ENCODE measurements at places on chromosomes 16 and 17. TPM values are rescaled to one million over a fixed set of nuclear protein-coding genes. Genes with fewer than 3 reads are reported as not detected.

Gene NPIPA5
- total RNA-seq = 2.1 TPM

GRCh38 chr16:59328961-59329360 lies 594.8 kb upstream of the GOT2 start:
- DNase-seq = no peak

DNA sequence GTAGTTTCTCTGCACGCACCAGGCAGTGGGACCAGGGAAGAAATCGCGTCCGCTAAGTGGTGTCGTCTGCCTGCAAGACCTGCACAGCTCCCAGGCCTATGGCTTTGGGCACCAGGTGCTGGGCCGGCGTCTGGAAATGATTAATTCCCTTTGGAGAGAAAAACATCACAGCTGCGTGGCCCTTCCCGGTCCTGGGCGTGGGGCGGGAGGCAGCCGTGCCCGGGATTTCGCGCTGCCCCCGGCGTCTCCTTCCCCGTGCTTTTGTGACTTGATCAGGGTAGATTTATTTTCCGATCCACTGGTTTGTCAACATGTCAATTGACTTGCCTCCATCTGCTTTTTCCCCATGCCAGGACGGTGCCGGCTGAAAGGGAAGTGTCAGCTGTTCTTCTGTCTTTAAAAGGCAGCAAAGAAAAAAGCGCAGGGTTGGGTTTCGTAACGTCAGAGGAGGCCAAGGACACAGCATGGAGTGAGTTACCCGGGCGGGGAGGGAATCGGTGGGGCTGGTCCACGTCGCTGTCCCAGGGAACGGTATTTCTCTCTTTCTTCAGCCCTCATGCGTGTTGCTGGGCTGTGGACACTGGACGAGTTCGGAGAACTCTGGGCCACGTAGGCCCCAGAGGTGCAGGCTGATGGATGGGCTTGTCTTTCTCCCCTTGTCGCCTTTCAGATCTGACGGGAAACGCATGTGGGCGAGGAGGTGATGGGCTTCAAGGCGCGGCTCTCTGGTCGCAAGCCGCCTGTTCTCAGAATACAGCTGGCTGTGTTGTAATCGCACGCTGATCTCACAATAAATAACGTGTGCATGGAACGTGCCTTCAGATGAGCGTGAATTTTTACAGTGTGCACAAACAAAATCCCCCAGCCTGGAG lies 188.1 kb upstream of the ZNF469 start:
- peak; percentile 10 for DNase-seq

- DNase-seq = no peak
Observed at GRCh38 chr17:32453370-32453769, 9.1 kb downstream of the PSMD11 start.

Gene KLHL10
- total RNA-seq = not detected

Gene TBC1D3B
- total RNA-seq = not detected

Gene MT1G
- total RNA-seq = 40.2 TPM

DNA sequence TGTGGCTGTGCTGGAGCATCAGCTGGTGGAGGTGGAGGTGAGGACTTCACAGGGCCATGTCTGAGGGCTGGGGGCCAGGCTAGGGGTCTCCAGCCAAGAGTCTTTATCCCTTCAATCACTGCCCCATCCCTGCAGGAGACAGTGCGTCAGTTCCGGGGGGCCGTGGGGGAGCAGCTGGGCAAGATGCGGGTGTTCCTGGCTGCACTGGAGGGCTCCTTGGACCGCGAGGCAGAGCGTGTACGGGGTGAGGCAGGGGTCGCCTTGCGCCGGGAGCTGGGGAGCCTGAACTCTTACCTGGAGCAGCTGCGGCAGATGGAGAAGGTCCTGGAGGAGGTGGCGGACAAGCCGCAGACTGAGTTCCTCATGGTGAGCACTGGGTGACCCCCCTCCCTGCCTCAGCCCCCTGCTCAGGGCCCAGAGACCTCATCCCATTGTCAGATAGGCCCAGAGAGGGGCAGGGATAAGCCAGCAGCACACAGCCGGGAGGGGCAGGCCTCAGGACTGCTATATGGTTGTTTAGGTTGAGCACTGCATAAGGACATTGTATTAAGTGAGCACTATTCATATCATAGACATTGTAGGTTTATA lies 2.3 kb upstream of the PYDC1 start:
- no peak for DNase-seq

DNA sequence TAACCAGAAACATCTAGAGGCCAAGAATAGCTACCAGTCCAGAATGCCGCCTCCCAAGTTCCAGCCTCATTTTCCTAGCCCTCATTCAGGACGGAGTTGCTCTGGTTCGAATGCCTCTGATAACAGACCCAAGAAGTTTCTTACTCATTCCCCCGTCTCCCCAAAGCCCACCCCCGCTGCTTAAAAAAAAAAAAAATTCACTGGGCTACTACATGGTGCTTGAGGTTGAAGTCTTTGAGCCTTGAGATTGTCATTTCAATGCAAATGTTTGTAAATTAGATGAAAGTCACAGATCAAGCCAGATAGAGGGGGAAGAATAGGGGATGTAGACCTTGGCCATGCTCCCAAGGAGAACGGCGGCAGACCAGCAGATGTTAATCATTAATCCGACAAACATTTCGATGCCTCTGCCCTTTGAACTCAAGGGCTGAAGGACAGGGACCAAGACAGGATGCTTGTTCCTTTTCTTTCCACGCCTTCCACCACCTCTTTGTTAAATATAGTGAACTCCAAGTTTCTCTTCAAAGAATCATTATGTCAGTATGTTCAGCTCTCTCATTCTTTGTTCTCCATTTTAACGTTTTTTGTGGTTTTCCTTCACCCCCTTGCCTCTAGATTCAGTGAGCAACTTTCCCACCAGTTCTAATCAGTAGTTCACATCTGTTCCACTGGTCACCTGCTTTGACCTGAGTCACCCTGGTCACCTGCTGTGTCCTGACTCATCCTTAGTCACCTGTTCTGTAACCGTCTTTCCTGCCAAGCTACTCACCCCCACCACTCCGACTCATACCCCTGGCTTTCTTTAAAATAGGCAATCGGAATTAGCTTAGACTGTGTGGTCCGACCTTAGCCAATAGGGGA lies 190.3 kb downstream of the CPPED1 start:
- DNase-seq = peak; percentile 95

Gene NPW
- 0.46 TPM for total RNA-seq

Gene CPD
- 49.7 TPM for total RNA-seq

DNA sequence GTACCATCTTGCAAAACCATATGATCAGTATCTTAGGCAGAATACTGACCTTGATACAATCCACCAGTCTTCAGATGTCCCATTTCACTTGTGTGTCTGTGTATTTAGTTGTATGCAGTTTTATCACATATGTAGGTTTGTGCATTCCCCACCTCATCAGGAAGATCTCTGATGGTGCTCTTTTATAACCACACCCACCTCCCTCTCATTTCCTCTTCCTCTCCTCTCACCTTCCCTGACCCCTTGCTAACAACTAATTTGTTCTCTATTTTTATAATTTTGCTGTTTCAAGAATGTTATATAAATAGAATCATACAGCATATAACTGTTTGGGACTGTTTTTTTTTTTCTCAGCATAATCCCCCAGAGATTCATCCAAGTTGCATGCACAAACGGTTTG lies 52.0 kb upstream of the ACSM2B start:
- no peak for DNase-seq

Gene PHLPP2
- 11.0 TPM for total RNA-seq

- no peak for DNase-seq
Observed at GRCh38 chr16:3431779-3432219, 11.5 kb downstream of the ZNF597 start.

DNA sequence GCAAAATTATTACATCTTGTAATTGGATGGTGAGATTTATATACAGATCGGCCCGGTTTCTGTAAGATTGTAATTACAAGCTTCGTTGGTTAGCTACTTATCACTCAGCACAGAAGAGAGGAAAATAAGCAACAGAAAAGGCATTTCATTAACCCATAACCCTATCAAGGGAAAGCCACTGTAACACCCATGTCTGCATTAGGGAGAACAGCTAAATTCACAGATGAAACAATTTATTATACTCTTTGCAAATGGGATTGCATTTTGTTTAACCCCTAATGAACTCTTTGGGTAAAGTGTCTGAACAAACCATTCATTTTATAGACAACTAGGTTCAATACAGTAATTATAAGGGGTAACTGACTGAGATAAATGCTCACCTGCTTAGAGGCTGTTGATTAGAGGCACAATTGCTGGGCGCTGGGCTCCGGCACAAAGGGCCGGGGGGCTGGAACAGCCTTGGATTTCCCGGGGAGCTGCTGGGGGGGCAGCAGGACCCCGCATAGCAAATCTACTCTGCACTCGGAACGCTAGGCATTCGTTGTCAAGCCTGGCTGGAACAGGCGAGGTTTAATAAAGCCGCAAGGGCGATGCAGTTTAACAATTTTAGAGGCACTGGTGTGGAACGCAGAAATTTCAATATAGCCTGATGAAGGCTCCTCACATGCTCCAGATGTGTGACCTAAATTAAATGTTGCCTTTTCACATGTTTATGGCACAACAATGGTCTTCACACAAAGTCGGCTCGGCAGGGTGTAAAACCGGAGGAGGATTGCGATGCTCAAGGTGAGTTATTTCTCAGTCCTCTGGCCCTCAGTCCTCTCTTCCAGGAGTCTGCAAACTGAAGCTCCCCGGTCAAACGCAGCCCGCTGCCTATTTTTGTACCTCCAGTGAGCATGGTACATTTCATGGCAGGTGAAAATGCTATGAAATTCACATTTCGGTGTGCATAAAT lies 134.0 kb upstream of the IRX6 start:
- no peak for DNase-seq

DNA sequence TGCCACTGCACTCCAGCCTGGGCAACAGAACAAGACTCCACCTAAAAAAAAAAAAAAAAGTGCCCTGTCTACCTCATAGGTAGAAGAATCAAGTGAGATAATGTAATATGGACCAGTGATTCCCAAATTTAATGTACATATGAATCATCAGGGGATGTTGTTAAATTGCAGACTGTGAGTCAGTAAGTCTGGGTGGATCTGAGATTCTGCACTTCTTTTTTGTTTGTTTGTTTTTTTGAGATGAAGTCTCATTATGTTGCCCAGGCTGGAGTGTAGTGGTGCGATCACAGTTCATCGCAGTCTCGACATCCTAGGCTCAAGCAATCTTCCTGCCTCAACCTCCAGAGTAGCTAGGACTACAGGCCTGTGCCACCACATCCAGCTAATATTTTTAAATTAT lies 31.6 kb downstream of the HOXB1 start:
- DNase-seq = no peak

DNA sequence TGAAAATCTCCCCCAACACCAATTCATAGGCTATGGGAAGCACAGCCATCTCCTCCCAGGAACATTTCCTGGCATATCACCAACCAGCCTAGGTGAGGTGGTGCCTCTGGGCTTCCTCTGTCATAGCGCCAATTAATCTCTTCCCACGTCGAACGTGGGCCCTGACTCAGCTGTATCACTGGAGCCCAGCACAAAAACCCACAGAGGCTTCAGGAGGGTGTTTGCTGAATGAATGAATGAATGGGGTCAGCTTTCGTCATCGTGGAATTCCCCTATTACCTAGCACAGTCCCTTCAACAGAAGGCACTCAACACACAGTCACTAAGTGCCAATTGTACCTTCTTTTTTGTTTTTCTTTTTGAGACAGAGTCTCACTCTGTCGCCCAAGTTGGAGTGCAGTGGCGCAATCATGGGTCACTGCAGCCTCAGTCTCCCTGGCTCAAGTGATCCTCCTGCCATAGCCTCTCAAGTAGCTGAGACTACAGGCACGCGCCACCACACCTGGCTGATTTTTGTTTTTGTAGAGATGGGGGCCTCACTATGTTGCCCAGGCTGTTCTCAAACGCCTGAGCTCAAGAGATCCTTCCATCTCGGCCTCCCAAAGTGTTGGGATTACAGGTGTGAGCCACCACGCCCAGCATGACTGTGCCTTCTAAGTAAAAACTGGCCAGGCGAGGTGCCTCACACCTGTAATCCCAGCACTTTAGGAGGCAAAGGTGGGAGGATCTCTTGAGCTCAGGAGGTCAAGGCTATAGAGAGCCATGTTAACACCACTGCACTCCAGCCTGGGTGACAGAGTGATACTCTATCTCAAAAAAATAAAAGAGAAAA lies 4.1 kb downstream of the ZNF688 start:
- DNase-seq = no peak

Gene DNAAF8
- total RNA-seq = not detected

- no peak for DNase-seq
Observed at GRCh38 chr17:9904277-9905077, 594 bp downstream of the RCVRN start.

DNA sequence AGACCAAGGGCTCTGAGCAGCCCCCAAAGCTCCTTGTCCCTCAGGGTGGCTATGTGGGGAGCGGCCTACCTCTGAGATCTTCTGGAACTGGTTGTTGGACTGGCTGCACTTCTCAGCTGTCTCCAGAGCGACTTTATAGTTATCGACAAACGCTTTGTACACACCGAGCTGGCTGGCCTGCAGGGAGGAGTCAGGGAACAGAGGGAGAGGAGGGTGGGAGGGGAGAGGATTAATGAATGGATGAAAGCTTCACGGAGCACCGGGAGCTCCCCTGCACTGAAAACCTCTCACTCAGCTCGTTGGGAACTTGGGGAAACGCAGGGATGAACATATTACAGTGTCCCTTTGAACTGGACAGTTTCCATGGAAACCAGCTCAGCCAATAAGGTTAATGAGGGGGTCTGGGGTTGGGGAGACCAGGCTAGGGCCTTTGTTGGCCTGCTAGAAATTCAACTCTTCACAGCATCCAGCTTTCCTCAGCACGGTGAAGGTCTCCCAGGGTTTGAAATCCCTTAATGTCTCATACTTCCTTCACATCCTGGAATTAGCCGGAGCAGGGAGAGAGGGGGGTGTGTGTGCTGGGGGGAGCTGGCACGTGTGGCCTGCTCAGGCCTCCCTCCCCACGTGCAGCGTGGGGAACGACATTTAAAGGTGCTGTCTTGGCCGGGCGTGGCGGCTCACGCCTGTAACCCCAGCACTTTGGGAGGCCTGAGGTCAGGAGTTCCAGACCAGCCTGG lies 86.7 kb downstream of the TIMM22 start:
- no peak for DNase-seq

All from epithelial cell of proximal tubule (primary cell).